Activated CD8-positive, alpha-beta memory T cell treated with anti-CD3 and anti-CD28 coated beads for 1 hour (primary cell): ENCODE measurements at places on chromosomes 1 and 21.

- no peak for DNase-seq
These were observed 33.7 kb downstream of the GLUL start for GRCh38 chr1:182357913-182358312.

- DNase-seq, result no peak
These were observed 40.2 kb downstream of the TBCE start for GRCh38 chr1:235407419-235407818.

DNA sequence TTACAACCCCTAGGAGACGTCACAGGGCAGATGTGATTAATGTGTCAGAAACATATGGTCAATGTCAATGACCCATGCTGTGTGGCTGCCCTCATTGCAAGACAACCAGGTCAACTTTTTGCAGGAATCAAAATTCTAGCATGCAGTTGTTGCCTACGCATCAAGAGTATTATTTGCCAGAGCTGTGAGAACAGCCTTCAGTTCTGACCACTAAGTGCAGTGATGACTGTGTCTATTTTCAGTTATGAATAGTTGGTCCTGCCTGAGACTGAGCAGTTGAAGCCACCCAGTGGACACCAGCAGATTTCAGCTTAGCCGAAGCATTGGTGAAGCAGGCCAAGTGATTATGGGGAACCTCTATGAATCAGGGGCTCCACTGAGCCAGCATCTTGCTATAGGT lies 47.3 kb downstream of the LYPLAL1 start:
- no peak for DNase-seq

- no peak for DNase-seq
These were observed 96.0 kb downstream of the ATG4C start for GRCh38 chr1:62879962-62880361.

- DNase-seq, result no peak
These were observed 107.0 kb downstream of the CTH start for GRCh38 chr1:70518106-70518505.

DNA sequence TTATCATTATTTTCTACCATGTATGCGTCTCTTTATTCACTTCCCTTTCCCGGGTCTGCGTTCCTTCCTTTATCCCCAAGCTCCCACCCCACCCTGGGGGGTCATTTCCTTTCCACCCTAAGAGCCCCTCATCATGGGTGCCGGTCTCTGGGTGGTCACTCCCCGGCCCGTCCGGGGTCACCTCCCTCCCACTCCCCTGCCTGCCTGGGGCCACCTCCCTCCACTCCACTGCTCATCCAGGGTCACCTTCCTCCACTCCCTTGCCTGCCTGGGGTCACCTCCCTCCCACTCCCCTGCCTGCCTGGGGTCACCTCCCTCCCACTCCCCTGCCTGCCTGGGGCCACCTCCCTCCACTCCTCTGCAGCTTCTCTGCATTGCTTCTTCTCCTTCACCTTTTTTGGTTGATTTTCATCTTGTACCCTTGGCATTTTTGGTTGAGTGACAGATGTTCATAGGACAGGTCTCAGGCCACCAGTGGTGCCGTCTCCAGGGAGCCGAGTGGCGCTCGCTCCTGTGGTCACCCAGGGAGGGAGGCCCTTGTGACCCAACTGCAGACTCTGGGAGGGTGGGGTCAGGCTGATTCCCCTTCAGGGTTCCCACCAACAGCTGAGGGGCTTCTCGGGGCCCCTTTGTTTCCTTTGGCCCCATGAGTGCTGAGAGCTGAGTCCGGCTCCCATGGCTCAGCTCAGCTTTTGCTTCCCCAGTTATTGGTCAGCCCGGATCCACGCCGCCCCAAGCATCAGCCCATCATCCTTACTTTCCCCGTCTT lies 48.6 kb upstream of the PCBP3 start:
- DNase-seq, result no peak

DNA sequence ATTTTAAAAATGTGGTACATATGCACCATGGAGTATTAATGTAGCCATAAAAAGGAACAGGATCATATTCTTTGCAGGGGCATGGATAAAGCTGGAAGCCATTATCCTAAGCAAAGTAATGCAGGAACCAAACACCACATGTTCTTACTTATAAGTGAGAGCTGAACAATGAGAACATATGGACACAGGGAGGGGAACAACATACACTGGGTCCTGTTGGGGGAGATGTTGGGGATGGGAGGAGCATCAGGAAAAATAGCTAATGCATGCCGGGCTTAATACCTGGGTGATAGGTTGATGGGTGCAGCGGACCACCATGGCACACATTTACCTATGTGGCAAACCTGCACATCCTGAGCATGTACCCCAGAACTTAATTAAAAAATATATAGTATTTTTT lies 352.5 kb upstream of the KAZN start:
- no peak for DNase-seq

- no peak for DNase-seq
These were observed 44.9 kb downstream of the SYNJ1 start for GRCh38 chr21:32682696-32683474.
